ENCODE measurements at places on chromosomes 7 and 10.

DNA sequence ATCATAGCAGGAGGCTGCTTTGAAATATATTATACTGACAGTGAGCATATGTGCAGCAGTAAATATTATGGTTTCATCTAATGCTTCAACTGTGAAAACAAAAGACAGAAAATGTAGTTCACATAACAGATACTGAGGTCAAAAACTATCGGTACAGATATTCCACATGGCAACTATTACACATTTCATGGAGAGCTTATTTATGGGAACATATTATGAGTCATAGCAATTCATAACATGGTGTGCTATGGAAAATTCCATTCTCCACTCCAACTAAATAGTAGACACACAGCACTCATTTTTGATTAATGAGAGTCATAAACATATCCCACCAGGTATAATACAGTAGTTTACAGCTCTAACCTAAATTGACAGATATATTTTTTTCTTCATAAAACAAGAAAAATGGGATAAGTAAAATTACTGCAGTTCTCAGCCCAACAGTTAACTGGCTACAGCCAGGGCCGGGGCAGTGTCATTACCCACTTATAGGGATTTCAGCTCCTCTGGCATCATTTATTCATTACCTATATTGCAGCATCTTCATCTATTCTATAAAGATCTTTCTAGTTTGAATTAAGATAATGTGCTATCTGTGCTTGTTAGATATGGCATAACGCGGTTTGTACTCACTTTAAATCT is 475.6 kb upstream of the KLF6 start:
- DNase-seq: no peak

DNA sequence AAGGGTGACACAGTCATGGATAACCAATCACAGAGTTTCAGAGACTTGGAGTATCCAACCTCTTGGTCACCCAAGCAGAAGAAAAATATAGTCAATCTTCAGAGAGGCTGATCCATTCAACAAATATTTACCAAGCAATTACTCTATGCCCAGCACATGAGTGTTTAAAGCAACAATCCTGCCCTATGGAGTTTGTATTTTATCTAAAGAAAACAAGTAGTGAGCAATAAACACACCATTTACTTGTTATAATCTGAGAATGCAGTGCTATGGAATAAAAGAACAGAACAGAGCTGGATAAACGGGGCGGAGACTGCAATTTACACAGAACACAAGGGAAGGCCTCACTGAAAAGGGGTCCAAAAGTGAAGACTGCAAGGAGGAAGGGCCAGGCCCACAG is 63.8 kb downstream of the GRB10 start:
- no peak for DNase-seq

- no peak for DNase-seq
These were observed 16.3 kb upstream of the CYP51A1 start for GRCh38 chr7:92150450-92151017.

DNA sequence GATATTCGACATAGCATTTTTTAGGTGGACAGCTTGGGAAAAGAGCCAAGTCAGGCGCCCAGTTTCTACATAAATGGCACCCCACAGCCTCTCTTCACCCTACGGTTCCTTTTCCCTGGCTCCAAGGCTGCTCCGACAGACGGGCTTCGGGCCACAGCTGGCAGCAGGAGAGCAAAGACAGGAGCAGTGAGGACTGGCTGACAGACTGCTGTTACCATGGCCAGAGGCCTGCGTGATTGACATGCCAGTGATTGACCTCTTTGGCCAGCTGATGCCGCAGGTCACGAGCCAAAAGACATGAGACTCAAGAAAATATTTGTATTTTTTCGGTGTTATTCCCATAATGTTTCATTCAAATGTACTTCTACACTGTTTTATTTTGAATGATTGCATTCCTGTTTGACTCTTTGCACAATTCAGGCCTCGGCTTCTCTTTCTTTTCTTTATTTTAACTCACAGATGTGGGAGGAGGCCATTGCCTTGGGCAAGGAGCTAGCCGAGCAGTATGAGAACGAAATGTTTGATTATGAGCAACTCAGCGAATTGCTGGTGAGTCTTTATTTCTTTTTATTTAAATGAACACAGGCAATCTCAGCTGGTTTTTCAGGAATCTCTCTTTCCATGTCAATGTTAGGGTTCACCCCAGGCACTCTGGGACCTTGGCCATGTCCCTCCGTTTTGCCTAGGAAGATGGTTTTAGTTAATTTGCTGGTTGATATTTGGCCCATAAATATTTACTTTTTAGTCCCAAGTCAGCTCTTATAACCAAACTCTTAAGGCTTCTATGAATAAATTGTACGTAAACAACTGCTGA is 146.3 kb upstream of the NPS start:
- DNase-seq: no peak

DNA sequence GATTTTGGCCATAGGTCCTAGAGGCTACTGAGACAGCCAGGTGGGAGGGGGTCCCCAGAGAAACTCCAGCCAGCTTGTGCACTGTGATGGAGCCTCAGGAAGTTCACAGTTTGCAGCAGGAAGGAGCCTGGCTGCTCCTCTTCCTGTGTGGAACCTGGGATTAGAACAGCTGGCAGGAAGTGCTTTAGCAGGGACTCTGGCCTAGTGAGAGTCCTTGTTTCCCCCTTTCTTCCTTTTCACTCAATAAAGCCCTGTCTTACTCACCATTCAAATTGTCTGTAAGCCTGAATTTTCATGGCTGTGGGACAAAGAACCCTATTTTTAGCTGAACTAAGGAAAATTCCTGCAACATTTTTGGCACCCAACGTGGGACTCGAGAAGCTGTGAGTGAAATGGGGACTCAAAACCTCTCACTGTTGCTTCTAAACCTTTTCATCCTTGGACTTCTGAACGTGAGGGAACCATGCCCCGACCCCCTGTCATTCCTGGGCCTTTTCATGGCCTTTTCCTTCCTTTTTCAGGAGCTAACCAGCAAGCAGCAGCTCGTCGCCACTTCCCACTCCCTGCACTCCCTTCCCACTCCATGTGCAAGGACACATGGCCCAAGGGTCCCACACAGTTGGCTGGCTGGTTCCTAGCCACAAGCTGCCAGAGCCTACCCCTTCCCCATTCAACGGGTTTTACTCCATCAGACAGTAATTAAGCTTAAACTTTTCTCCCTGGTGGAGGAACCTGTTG is 32.8 kb upstream of the SORCS3 start:
- DNase-seq: no peak

GRCh38 chr10:115774721-115775120 is 498.3 kb downstream of the GFRA1 start:
- no peak for DNase-seq

DNA sequence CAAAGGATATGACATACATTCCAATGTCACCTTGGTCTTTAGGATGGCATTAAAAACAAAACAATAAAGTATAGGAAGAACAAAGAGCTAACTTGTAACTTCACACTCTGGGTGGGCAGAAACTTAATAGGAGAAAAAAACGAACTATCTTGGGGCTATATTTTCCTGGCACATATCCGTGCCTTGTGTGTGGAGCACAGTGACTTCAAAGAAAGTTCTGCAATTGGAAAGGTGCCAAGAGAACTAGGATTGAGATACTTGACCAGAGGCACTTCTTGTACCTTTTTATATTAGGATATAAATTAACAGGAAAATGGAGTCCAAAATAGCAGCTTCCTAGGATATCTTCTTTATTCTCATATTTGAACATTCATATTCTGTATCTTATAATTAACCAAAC is 148.4 kb downstream of the SEMA3D start:
- DNase-seq: no peak

DNA sequence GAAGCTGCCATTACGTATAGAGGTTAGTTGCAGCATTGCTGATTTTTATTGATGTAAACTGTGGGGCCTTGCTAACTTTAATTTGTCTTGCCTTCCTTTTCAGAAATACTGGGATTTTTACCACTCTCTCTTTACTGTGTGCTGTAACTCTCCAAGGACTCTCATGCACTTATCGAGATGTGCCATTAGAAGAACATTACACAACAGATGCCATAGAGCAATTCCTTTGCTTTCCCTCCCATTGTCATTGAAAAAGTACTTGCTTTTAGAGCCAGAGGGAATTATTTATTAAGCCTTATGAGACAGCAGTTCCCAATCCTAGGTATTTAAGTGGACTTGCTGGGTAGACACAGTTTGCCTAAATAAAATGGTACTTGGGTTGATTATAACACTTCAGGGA is 51.7 kb downstream of the ASB4 start:
- no peak for DNase-seq

- DNase-seq: no peak
These were observed 64.4 kb downstream of the ITGB8 start for GRCh38 chr7:20395104-20395503.

DNA sequence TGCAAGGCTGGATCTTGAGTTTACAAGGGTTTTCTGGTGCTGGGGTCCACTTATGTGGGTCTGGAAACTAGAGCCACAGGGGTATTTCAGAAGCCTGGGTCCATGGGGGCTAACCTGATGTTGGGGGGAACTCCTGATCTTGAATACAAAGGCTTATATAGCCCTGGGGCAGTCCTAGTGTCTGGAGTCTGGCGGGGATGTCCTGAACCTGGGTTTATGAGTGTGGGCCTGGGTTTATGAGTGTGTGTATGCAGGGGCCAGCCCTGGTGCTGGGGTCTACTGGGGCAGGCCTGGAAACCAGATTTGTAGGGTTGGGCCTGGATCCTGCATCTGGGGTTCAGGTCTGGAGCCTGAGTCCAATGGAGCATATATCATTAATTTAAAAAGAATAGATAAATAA is 146.5 kb upstream of the C1GALT1 start:
- no peak for DNase-seq

- DNase-seq: no peak
These were observed 94.4 kb upstream of the SKAP2 start for GRCh38 chr7:26958834-26959233.

DNA sequence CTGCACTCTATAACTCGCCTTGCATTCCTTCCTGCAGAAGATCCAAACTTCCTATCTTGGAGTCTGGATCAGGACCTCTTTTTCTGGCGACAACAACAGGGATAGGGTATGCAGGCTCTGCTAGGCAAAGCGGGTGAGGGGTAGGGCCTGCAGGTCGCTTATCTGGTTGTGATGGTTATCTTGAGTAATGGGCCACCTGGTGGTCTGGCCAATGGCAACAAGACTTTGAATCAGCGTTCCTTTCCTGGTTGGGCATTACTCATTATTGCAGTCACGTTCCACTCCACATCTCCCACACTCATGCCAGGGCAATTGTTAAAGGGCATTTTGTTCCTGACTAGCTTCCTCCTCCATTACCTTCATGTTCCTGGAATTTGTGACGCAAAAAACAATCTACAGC is 48.4 kb upstream of the PLXDC2 start:
- DNase-seq: no peak

- DNase-seq: no peak
These were observed 604 bp downstream of the MXI1 start for GRCh38 chr10:110207805-110208613.

DNA sequence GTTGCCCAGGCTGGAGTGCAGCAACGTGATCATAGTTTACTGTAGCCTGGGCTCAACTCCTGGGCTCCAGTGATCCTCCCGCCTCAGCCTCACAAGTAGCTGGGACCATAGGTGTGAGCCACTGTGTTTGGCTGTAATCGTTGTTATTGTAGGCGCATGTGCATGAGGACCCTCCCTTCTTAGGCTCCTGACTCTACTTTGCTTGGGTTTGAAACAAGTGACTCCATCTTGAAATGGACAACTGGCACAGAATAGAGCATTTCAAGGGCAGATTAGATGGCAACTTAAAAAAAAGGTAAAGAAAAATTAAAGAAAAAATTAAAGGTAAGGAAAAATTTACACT is 15.4 kb upstream of the GIMAP8 start:
- no peak for DNase-seq

GRCh38 chr10:70786799-70787415 is 1.7 kb upstream of the TBATA start:
- no peak for DNase-seq

GRCh38 chr10:8513155-8514147 is 459.0 kb downstream of the GATA3 start:
- no peak for DNase-seq

GRCh38 chr10:78944723-78945312 is 123.9 kb upstream of the ZMIZ1 start:
- DNase-seq: no peak

DNA sequence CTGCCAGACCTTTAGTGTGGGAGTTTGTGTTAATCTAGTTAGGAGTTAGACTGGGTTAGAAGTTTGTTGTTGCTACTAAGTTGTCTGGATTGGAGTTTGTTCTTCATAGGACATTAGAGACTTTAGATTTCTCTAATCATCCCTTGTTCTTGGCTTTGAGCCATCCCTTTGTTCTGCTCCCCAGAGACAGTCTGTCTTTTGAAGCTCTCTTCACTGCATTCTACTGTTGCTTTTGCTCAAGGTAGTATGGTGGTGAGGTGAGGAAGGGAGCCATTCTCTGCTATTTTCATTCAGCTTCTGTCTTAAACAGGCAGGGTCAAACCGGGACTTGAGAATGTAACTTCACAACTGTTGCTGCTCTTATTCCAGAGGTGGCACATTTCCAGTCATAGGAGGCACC is 10.4 kb upstream of the TARP start:
- DNase-seq: no peak

- no peak for DNase-seq
These were observed 110.3 kb downstream of the KAT6B start for GRCh38 chr10:74936577-74937265.

- no peak for DNase-seq
These were observed 500.8 kb downstream of the AUTS2 start for GRCh38 chr7:70098905-70099672.

- DNase-seq: no peak
These were observed 16.3 kb downstream of the MINDY4 start for GRCh38 chr7:30787486-30787885.

DNA sequence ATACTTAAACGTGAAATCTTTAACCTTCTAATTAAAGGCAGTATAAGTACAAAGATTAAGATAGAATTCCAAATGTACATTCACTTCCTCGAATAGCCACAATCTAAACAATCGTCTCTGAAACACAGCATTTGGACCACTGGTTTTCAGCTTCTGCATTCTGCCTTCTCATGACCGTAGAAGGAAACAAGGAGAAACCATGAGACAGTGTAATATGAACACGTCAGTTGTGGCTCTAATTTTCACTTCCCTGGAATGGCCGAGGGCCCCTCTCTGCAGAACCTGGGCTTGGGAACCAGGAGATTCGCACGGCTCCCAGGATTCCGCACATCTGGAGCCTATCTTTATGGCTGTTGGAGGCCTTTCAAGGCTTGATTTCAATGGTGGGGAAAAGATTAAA is 189.3 kb downstream of the KLF6 start:
- DNase-seq: no peak

DNA sequence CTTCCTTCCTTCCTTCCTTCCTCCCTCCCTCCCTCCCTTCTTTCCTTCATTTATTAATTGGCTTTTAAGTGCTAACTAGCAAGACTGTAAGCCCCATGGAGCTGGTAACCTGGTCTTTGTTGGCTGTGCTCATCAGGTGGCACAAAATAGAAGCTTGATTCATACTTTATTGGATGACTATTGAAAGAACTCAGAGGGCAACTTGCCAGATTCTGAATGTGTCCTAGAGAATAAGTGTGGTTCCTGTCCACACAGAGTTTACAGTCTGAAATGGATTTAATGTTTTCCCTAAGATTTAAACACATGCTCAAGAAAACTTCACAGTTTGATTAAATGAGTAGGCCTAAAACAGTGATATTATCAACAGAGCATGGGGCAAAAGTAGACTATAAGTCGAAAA is 3.1 kb upstream of the CACNB2 start:
- DNase-seq: no peak
